Hypothalamus (tissue), 51 donors: ENCODE measurements at places on chromosomes 7 and 10.

DNA sequence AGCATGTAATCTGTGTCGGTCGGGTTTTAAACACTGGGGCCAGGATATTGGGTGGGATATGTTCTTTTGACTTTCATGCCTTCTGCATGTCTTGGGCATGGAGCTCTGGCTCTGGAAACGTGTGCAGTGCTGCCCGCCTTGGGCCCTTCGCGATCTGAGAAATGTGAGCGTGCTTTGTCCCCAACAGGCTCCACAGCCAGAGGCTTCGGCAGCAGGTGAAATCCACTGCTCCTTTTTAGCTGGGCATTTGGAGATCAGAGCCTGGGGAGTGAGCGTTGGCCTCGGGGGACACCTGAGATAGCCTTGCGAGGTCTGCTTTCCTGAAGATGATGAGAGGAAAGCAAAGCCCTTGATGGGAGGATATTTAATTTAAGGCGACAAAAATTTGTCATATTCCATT lies 137.8 kb downstream of the ACTR3B start:
- no peak for DNase-seq

DNA sequence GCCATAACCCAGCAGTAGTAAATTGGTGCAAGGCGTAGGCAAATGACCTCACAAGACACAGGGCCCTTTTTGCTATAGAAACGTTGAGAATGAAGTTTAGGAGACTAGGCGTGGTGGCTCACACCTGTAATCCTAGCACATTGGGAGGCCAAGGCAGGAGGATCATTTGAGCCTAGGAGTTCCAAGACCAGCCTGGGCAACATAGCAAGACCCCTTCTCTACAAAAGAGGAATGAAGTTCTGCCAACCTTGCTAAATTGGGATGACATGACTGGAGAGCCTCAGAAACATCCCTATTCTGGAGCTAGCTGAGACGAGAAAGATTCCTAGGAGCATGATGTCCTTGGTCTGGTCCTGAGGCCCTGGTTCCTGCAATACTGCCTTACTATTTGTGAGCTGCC lies 20.6 kb downstream of the CDK1 start:
- DNase-seq, result no peak

GRCh38 chr10:81152656-81153055 lies 615.0 kb downstream of the SH2D4B start:
- no peak for DNase-seq

DNA sequence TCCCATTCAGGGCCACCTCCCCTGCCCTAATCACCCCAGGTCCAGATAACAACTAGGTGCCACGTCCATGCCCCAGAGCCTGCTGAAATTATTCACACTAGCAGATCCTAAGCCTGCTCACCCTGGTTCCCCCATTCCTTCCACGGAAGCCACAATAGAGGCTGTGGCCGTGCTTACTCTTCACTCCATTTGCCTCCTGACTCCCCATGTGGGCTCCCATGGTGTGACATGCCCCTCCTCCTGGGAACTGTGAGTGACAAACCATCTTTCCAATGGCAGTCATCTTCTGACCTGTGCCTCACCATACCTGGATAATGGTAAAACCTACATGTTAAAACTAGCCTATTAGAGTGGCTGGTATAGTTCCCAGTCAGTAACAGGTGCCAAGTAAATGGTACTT lies 216.2 kb upstream of the PRKCQ start:
- no peak for DNase-seq

DNA sequence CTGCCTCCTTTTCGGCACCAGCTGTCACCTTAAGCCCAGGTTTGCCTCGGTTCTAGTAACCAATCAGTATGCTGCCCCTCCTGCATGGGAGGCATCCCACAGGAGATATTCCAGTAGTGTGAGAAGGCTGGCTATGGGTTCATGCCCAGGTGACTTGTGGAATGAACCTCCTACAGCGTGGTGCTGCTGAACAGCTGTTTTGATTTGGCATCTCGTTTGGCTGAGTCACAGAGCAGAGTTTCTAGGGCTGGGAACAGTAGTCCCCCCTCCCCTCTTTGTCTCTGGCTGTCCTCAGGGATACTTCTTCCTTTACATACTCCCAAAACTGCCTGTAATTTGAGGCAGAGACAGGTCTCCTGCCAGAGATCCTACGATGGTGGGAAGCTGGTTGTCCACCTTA lies 16.1 kb downstream of the R3HCC1L start:
- no peak for DNase-seq

DNA sequence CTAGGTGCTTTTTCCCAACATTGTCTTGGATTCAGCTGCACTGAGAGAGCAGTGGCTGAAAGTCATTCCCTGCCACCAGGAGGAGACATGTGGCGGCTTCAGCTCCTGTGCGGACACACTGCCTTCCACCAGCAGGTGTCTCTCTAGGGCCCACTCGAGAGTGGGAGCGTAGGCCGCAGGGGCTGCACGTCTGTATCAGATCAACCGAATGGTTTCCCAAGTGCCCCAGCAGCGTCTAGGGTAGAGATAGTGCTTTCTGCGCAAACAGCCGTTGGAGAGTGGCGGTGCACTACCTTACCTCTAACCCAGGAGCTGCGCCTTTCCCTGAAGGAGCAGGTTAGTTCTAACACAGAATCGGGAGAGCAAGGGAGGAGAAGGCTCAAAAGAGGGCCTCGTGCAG lies 31.7 kb downstream of the PAPOLB start:
- DNase-seq, result peak; percentile 31

GRCh38 chr10:115953968-115954367 lies 319.0 kb downstream of the GFRA1 start:
- DNase-seq, result no peak

DNA sequence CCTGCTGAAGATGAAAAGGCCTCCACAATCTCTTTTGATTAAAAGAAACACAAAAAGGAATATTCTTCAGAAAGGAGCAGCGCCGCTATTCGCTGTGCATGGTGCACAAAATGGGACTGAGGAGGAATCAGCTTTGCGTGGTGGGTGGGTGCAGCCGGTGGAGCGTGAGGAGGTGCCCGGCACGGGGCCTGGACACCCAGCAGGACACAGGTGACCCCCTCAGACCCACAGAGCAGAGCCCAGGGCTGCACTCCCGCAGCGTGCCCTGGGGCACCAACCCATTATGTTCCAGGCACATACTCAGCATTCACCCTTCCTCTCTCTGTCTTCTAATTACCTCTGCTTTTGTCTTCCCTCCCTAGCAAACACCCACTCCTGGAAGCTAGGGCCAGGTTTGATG lies 238.0 kb upstream of the PPP2R2D start:
- DNase-seq, result no peak

GRCh38 chr7:87628780-87629569 lies 777 bp downstream of the RUNDC3B start:
- DNase-seq, result peak; percentile 19

- no peak for DNase-seq
These were observed 798 bp upstream of the TSPAN33 start for GRCh38 chr7:129143724-129144094.

DNA sequence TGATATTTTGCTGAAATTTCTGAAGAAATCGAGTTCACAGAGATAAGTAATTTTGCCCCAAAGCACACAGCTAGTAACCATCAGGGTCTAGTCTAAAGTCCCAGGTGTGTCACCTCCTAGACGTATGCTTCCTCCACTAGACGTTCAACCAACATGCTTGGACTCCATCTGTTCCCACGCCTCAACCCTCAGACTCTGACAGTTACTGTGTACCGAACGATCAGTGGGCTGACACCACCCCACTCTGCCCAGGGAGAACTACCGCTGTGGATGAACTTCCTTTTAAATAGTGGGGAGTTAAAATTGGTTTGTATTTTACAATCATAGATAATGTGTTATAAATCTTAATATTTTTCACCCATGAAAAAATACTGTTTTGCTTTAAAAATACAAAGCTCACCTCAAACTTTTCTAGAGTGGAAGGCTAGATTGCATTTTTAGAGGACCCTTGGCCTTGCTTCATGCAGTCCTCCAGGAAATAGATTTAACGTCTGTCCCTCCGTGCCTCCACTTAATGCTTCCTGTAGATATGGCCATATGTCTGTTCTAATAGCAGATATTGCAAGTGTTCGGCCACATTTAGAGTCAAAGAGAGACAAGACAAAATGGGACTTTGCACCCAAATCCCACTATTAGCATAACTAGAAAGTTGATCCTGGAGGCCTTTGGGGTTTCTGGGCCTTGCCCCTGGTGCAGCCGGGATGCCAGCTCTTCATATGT lies 91.4 kb upstream of the ZPBP start:
- DNase-seq, result no peak

DNA sequence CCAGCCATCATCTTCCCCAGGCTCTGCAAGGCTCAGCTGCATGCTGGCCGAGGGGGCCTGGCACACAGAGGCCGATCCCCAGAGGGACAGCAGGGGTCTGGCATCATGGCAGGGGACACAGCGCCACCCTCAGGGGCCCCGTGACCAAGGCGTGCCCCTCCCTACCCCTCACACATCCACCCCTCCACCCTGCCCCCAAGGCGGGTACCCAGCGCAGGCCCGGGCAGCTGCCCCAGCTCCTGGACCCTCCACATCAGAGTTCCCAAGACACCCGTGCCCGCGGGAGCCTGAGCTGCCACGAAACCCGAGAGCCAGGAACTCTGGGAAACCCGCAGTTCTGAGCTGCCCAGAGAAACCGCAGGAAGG lies 46.5 kb upstream of the TNRC18 start:
- no peak for DNase-seq

GRCh38 chr10:78551184-78552005 lies 517.4 kb upstream of the ZMIZ1 start:
- no peak for DNase-seq
